ENCODE measurements at places on chromosomes 16 and 17.

GRCh38 chr16:81900014-81900413 lies 111.3 kb downstream of the SDR42E1 start:
- H3K27ac ChIP-seq: no peak overlapping the region
- H3K27me3 ChIP-seq: no peaks in the 10 kb centered on the region
- H3K4me3 ChIP-seq: no peak overlapping the region

DNA sequence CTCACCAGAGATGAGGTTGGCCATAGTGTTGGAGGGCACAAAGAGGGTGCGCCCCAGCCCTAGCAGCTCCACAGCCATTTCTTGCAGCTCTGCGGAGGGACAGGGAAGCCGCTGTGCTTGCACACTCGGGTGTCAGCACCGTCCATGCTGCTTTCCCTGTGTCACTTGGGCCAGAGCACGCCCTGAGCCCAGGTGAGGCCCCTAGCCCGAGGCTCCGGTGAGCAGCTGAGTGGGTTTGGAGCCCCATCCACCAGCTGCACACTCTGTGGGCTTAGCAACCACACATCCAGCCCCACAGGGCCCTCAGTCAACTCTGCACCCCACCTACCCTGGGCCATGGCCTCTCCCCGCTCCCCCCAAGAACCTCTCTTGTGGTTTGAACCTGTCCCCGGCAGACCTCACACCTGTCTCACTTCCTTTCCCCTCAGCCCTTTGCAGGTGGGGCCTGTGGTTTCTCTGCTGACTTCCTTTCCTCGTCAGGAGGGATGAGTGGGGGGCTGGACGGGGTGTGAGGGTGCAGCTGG lies 20.7 kb downstream of the TMEM235 start:
- H3K36me3 ChIP-seq: peaks cover 8% of the 10 kb centered on the region
- peak; percentile 64 for DNase-seq
- peak overlapping the region; percentile 94 for H3K27ac ChIP-seq
- peak overlapping the region; percentile 81 for H3K4me3 ChIP-seq
- no peaks in the 10 kb centered on the region for H3K27me3 ChIP-seq
- H3K4me1 ChIP-seq: peaks cover 38% of the 10 kb centered on the region

- peaks cover 21% of the 10 kb centered on the region for H3K4me1 ChIP-seq
- no peak for DNase-seq
- H3K4me3 ChIP-seq: no peak overlapping the region
- H3K36me3 ChIP-seq: peaks cover 3% of the 10 kb centered on the region
- H3K27me3 ChIP-seq: no peaks in the 10 kb centered on the region
- H3K27ac ChIP-seq: peak overlapping the region; percentile 45
Observed at GRCh38 chr17:68385490-68386215, 71.6 kb downstream of the WIPI1 start.

DNA sequence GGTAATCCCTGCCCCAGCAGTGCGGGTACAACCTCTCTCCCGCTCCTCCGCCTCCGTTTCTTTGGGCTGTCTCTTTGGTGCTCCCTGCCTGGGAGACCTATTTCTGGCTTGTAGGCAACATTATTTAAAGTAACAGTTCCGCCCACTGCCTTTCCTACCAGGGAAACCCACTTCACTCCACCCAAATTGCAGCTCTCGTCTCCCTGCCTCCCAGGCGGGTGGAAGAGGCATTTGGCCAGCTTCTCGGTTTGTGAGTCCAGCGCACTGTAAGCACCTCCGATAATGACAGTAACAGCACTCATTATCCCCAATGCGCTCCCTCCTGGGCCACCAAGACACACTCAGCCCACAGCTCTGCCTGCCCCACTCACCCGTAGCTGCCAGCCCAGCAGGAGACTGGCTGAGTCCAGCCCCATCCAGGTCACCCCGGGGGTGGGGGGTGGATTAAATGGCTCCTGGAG lies 165.1 kb upstream of the CDC42EP4 start:
- H3K4me1 ChIP-seq: no peaks in the 10 kb centered on the region
- peaks cover 38% of the 10 kb centered on the region for H3K27me3 ChIP-seq
- H3K4me3 ChIP-seq: no peak overlapping the region
- no peak for DNase-seq

DNA sequence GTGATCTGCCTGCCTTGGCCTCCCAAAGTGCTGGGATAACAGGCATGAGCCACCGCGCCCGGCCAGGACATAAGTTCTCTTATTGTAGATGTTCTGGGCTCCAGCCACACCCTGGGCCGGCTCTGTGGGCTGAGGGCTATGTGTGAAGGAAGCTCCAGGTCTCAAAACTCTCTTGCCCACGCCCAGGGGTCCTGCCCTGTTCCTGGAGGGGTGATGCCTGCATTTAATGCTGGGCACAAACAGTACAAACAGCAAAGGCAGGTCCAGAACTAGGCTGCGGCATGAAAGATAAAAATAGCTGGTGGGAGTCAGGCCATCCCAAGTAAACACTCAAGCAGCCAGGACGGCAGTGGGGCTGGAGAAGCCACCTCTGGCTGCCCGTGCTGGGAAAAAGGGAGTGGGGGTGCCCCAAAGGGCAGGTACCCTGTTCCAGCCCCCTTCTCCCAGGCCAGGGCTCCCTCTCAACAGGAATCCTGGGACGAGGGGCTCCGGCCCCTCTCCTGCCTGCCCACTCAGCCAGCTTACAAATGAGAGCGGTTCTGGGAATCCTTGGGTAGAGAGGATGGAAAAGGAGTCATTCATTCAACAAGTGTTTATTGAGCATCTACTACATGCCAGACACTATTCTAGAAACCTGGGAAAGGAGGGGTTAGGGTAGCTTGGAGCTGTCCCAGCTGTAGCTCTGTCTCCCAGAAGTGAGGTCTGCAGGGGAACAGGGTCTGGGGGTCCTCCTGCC lies 4.6 kb downstream of the TRIM47 start:
- H3K4me1 ChIP-seq: peaks cover 24% of the 10 kb centered on the region
- peaks cover 3% of the 10 kb centered on the region for H3K36me3 ChIP-seq
- no peak overlapping the region for H3K4me3 ChIP-seq
- H3K27me3 ChIP-seq: no peaks in the 10 kb centered on the region
- H3K27ac ChIP-seq: no peak overlapping the region
- no peak for DNase-seq

All from central memory CD8-positive, alpha-beta T cell (primary cell).